ENCODE measurements at places on chromosomes 1 and 21. TPM values are rescaled to one million over a fixed set of nuclear protein-coding genes. Genes with fewer than 3 reads are reported as not detected.

Gene FLG2
- total RNA-seq = not detected

Gene SZRD1
- 191 TPM for total RNA-seq

Gene WDR4
- 39.9 TPM for total RNA-seq

Gene EDARADD
- total RNA-seq = 7.0 TPM

Gene CNIH3
- 1.00 TPM for total RNA-seq

Gene PLA2G2A
- total RNA-seq = not detected

Gene PLA2G2F
- total RNA-seq = not detected

Gene SDC3
- total RNA-seq = 0.12 TPM

Gene RHOC
- total RNA-seq = 51.6 TPM

Gene RUNX1
- total RNA-seq = 55.8 TPM

Gene DPT
- not detected for total RNA-seq

Gene FCGR2B
- not detected for total RNA-seq

Gene ZYG11A
- total RNA-seq = 0.27 TPM

Gene SLFNL1
- total RNA-seq = not detected

Gene TDRD5
- not detected for total RNA-seq

Gene CCDC30
- total RNA-seq = 2.3 TPM

Gene RSRP1
- total RNA-seq = 123 TPM

Gene SPRR4
- not detected for total RNA-seq

Gene APCS
- not detected for total RNA-seq

Gene C1orf232
- not detected for total RNA-seq

Gene HSD3B2
- total RNA-seq = not detected

Gene C1orf116
- not detected for total RNA-seq

Gene KCNA3
- total RNA-seq = 25.6 TPM

Gene CCDC190
- total RNA-seq = not detected

Gene CATSPERE
- 0.34 TPM for total RNA-seq

Gene SPATA21
- total RNA-seq = not detected

Gene DCDC2B
- not detected for total RNA-seq

Gene KRTAP19-3
- not detected for total RNA-seq

Gene SOX13
- 5.8 TPM for total RNA-seq

Gene CCDC185
- not detected for total RNA-seq

Gene NFASC
- total RNA-seq = 0.27 TPM

Gene SRM
- total RNA-seq = 159 TPM

Gene NUF2
- 67.4 TPM for total RNA-seq

Gene GSTM1
- 0.22 TPM for total RNA-seq
